ENCODE measurements at places on chromosomes 1 and 21. TPM values are rescaled to one million over a fixed set of nuclear protein-coding genes. Genes with fewer than 3 reads are reported as not detected.
A peak's percentile ranks its signal among the peaks of the same experiment; 100 is the strongest.

The ADAMTS5 gene
- 0.06 TPM for total RNA-seq

The PM20D1 gene
- not detected for total RNA-seq

The KRTAP19-1 gene
- not detected for total RNA-seq

The ADCY10 gene
- total RNA-seq, result not detected

The S100A3 gene
- total RNA-seq, result 5.3 TPM

GRCh38 chr1:54124472-54124871 lies 28.3 kb downstream of the CDCP2 start:
- DNase-seq, result no peak

- no peak for DNase-seq
These were observed 28.2 kb downstream of the SLC2A1 start for GRCh38 chr1:42930178-42931107.

- DNase-seq, result no peak
These were observed 40.1 kb upstream of the ERG start for GRCh38 chr21:38538353-38538752.

- DNase-seq, result no peak
These were observed 7.5 kb upstream of the MOV10 start for GRCh38 chr1:112666946-112667345.

GRCh38 chr1:116534014-116534739 lies 36.6 kb downstream of the CD58 start:
- DNase-seq, result no peak

GRCh38 chr1:52877554-52877953 lies 35.0 kb downstream of the ZYG11A start:
- DNase-seq, result no peak

DNA sequence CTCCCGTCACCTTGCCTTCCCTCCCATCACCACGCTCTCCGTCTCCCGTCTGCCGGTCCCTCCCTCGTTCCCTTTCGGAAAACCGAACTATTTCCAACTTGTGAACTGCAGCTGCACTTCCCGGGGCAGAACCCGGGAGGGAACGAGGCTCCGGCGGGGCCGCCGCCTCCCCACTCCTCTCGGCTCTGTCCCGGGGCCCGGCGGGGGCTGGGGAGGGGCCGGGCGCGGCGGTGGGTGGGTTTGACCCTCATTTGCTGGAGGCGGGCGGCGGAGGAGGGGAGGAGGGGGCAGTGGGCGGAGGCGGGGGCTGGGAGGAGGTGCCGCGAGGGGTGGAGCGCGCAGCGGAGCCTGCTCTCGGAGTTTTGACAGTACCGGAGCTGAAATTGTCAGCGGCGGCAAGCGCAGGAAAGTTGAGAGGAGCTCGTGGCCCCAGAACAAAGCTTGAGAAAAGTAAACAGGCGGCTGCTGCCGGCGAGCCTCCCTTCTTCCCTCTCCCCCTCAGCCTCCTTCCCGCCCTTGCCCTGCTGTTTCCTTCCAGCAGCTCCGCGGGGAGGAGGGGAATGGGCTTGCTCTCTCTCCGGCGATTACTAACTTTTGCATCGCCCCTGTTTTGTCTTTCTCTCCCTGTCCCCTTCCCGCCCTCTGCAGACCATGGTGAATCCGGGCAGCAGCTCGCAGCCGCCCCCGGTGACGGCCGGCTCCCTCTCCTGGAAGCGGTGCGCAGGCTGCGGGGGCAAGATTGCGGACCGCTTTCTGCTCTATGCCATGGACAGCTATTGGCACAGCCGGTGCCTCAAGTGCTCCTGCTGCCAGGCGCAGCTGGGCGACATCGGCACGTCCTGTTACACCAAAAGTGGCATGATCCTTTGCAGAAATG lies 2.9 kb downstream of the LMO4 start:
- peak; percentile 37 for DNase-seq

DNA sequence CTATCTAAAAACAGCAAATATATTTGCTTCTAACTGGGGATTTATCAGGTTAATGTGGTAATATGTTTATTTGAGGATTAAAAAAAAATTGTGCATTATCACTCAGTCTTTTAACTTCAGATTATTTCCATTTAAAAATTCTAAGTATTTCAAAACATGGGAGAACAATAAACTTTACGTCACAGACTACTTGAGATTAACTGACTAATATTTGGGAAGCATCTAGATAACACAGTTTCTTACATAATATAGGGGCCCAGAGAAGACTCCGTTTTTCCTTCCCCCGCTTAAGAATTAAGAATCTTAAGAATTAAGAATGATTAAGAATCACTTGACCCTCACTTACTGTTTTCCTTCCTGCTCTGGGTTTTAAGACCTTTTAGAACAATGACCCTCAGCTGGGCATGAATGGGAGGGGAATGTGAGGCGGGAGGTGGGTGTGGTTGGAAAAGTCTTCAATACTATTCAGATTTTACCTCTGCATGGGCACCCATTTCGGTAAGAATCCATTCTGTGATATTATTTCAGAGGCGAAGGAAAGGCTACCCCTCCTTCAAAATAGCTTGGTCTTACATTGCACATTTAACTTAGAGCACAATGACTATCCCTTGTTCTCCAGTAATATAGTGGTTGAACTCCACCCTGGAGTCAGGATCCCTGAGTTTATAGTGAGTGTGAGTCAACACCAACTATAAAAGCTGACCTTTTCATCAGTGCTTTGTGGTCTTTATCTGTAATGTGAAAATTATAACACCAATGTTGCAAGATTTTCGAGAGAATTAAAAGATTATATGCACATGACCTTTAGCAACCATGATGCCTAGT lies 821.3 kb downstream of the USP25 start:
- peak; percentile 28 for DNase-seq

DNA sequence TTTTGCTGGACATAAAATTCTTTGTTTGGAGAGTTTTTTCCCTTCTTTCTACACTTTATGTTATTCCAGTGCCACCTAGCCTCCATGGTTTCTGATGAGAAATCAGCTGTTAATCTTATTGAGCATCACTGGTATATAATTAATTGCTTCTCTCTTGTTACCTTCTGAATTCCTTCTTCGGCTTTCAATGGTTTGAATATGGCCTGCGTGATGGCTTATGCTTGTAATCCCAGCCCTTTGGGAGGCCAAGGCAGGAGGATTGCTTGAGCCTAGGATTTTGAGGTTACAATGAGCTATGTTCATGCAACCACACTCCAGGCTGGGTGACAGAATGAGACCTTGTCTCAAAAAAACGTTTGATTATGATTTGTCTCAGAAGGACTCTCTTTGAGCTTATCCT lies 13.0 kb upstream of the CNIH4 start:
- DNase-seq, result no peak

GRCh38 chr1:64077281-64077940 lies 126.0 kb upstream of the UBE2U start:
- DNase-seq, result no peak

DNA sequence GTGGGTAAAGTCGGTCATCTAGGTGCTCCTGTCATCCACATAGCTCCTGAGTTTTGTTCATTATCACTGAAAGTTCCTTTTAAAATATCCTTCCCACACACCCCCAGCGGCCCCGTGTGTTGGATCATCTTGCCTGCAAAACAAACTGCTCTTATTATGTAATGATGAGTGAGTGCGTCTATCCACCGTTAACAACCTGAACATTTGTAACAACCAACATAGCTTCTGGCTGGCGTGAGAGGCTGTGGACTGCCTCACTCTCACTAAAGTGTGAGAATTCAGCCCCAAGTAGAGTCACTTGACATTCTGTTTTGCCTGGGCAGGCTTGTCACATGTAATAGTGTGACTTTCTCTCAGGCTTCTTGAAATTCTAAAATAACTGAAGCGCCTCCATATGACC lies 14.5 kb upstream of the KCNA2 start:
- DNase-seq, result no peak

DNA sequence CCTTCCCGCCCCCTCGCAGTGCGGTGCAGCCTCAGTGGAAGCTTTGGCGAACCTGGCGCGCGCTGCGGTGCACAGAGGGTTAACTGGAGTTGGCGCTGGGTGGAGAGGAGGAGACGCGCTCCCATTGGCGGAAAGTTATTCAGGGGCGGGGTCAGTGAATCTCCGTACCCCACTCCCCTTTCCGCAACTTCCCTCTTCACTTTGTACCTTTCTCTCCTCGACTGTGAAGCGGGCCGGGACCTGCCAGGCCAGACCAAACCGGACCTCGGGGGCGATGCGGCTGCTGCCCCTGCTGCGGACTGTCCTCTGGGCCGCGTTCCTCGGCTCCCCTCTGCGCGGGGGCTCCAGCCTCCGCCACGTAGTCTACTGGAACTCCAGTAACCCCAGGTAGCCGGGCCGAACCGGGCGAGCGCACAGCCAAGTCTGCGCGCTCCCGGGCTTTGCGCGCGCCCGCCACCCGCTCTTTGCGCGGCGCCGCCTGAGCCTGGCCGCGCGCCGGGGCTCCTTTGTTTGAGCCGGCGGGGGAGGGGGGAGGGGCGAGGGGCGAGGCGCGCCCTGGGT lies at the start of gene EFNA4:
Gene EFNA4, plus strand, starts transcription at position 191 of the 561 bp plus-strand sequence. Its CDS starts 84 bp downstream, at position 275.
- peak; percentile 76 for DNase-seq

- no peak for DNase-seq
These were observed 84.9 kb upstream of the RAB4A start for GRCh38 chr1:229185963-229186362.

Data from H4 (cell line).